Stimulated activated CD4-positive, alpha-beta T cell treated with anti-CD3 and anti-CD28 coated beads, Interleukin-15, amount 100 ng/mL, for 48 hours (primary cell): ENCODE measurements at places on chromosomes 2 and 18.

- no peak for DNase-seq
These were observed 3.0 kb downstream of the SH2D6 start for GRCh38 chr2:85421260-85422071.

DNA sequence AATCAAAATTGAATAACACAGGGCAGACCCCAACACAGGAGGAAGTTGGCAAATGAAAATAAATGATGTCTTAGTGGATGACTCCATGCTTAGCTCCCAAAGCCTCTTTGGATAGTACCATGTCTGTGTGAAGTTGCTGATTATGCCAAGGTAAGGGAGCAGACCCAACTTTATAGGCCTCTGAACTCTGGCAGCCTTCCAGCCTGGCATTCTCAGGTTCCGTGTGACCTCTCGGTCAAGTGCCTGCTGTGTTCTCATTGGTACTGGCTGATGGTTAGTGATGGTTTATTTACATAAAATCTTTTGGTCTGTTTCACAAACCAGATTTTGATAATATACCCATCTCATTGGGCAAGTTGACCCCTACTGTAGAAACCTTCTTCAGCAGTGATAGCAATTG, 112.2 kb upstream of the TTC39C start:
- no peak for DNase-seq

- DNase-seq = no peak
These were observed 56.9 kb downstream of the LIMS1 start for GRCh38 chr2:108591163-108591562.

- DNase-seq = no peak
These were observed 32.1 kb downstream of the ZFP36L2 start for GRCh38 chr2:43194121-43194869.

- no peak for DNase-seq
These were observed 676.6 kb downstream of the TDRD15 start for GRCh38 chr2:21800356-21800755.

GRCh38 chr2:105373344-105373781, 25.5 kb downstream of the FHL2 start:
- DNase-seq = no peak

GRCh38 chr18:51196118-51196810, 1.2 kb downstream of the MEX3C start:
- DNase-seq = no peak

DNA sequence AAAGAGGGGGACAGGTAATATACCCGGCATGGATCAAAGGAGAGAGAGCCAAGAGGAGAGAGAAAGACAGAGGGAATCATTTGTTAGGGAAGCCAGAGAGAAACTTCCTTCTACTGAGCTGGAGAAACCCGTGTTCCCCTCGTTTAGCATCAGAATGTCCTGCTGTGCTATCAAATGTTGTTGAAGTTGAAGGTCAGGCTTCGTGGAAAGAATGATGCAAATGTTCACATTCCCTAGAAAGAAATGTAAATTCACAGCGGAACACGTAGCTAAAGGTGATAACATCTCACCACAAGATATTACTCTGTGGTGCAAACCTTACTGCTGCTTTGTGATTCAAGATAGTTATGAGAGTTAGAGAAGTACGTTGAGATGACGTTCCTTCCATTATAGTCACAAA, 258.1 kb downstream of the LNPK start:
- DNase-seq = no peak

GRCh38 chr2:121008975-121009374, 273.3 kb downstream of the GLI2 start:
- no peak for DNase-seq

- DNase-seq = no peak
These were observed 131.3 kb downstream of the PIK3C3 start for GRCh38 chr18:42086288-42086687.

GRCh38 chr2:224369028-224369632, 32.8 kb downstream of the FAM124B start:
- DNase-seq = no peak

DNA sequence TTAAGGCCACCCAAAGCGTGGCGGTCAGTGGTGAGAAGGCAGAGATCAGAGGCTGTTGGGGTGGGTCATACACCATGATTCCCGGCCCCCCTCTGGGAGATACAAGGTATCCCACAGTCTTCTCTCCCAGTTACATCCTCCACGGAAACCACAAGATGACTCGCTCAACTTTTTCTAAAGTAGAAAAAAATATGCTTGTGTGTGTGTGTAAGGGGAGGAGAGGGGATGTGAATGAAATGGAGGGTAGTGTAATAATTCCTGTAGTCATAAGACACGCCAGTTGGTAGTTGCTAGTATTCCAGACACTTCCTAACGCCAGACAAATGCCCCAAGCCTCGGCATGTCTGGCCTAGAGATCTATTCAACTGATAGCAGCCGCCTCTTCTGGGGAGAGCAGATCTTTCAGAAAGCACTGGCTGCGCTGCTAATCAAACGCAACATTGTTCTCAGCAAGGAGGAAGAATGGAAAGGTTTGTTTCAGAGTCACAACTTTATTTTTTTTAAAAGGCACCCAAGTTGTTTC, 143.5 kb downstream of the TGIF1 start:
- no peak for DNase-seq

- peak; percentile 19 for DNase-seq
These were observed 515 bp upstream of the PLEKHB2 start for GRCh38 chr2:131104487-131105155.

DNA sequence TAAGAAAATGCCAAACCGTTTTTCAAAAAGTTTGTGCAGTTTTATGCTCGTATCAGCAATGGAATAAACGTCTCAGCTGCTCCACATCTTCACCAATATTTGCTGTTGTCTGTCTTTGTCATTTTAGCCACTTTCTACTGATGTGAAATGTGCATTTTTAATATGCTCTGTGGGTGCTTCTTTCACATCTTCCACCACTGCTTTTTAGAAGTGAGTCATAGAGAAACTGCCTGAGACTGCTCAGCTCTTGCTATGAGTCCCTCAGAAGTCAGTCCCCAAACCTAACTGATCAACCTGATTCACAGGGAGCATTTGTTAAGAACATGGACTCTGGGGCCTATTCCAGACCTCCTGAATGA, 41.0 kb upstream of the EPC2 start:
- DNase-seq = no peak

DNA sequence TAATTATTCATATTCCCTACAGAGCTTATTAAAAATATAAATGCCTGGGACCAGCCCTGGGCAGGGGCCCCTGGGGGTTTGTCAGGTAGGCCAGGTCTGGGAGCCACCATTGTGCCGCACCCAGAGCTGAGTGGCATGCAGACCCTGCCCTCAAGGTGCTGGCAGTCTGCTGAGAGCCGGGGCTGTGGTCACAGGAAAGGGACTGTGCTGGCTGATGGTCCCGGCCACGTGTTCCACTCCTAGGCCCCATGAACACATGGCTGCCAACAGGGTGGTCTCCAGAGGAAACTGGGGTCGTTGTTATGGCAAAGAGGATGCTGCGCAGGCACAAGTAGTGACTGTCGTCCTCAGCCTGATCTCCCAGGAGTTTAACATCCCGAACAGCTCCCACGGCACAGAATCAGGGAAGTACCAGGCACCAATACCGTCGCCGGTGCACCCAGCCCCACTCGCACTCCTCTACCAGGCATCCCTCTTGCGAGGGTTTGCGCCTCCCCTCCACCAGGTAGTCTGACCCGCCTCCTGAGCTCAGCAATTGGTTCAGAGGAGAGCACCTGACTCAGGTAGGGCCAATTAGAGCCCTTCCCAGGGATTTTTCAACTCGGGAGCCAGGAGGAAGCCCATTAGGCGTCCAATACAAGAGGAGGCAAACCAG, 39.2 kb upstream of the BIN1 start:
- no peak for DNase-seq

DNA sequence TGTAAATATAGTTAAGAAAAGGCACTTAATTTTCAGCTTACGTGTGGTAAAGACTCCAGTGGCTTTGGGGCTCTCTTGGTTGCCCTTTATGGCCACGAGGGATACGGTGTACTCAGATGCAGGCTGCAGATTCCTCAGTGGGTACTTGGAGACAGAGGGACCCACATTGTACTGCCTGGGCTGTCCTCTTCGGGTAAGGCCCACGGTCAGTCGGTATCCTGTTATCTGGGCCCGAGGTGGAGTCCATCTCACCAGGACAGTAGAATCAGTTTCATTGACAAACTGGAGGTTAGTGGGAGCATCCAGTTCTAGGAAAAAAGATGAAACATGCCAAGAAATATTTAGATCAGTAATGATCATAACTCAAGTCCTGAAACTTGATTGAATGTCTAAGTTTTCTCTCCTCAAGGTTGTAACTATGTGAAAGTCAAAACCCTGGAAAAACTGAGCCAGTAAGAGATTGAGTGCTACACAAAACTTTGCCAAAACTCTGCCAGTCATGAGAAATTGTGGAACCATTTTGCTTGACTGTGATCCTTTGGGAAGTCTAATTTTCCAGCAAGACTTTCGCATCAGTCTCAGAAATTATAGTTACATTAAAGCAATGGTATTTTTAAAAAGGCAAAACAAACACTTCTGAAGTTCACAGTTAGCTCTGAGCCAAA, 31.4 kb downstream of the FN1 start:
- no peak for DNase-seq

DNA sequence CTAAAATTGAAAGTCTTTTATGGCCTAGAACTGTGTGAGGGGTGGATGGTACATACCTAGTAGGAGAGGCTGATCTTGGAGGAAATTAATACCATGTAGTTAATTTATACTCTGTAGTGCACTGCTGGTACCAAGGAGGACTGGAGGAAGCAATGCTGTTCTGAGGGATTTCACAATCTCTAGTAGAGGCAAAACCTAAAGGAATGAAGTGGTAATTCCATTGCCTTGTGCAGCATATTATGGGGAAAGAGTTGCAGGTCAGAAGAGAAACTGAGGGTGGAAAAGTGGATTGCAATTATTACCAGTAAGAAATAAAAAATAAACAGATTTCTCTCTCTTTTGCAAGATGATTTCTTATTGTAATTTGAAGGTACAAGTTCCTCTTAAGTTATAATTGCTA, 2.2 kb downstream of the ABI2 start:
- DNase-seq = no peak

GRCh38 chr18:77099485-77100370, 32.9 kb downstream of the MBP start:
- DNase-seq = no peak

DNA sequence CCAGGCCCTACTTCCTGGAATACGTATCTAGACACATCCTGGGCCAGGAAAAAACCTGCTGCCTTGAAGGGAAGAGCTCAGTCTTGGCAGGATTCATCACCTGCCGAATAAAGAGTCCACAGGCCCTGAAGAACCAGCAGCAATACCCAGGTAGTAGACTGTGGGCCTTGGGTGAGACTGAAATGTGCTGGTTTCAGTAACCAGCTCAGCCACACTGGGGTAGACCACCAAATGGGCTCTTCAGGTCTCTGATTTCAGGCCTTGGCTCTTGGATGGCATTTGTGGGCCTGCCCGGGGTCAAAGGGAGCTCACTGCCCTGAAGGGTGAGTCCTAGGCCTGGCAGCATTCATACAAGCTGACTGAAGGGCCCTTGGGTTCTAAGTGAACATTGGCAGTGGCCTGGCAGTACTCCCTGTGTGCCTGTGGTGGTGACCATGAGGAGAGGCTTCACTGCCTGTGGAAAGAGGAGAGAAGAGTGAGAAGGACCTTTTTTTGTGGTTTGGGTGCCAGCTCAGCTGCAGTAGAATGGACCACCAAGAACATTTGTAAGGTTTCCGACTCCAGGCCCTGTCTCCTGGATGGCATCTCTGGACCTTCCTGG, 175.1 kb downstream of the ANKRD30B start:
- DNase-seq = no peak

DNA sequence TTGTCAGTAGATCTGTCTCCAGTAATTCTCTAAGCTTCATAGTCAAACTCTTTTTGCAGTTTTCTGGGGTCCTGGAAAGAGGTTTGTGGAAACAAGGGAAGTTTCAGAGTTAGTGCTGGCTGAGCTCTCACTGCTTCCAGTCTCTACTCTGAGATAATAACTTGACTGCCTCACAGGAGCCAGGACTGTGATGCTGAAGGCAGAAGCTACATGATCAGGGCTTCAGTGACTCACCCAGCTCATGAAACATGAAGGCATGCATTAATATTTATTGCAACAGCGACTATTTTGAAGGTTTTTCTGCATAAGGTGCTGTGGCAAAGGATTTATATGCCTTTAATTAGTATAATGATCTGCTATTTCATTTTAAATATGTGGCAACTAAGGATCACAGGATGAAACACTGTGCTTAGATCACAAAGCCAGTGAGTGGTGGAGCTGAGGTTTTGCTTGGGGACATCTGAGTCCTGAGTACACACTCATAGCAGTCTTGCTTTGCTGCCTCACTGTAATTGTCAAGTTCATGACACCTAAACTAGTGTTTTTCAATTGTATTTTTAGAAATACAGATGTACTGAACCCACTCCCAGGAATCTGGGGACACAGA, 448.4 kb upstream of the GCFC2 start:
- DNase-seq = no peak
